ENCODE measurements at places on chromosomes 16 and 17. TPM values are rescaled to one million over a fixed set of nuclear protein-coding genes. Genes with fewer than 3 reads are reported as not detected.

The GP1BA gene
- total RNA-seq, result not detected

The OR3A3 gene
- total RNA-seq, result not detected

The SOX15 gene
- 1.1 TPM for total RNA-seq

The PSKH1 gene
- 22.3 TPM for total RNA-seq

The HOXB6 gene
- total RNA-seq, result not detected

The CRHR1 gene
- total RNA-seq, result not detected

- no peak for DNase-seq
These were observed at the start of gene ZNF469 for GRCh38 chr16:88382491-88383400. ZNF469 (plus strand) TSS chr16:88382959; CDS start chr16:88427471, 44,512 bp downstream.

GRCh38 chr17:50649042-50649908 is 14.6 kb downstream of the ABCC3 start:
- no peak for DNase-seq

GRCh38 chr16:4293181-4293716 is 20.4 kb upstream of the TFAP4 start:
- DNase-seq, result no peak

DNA sequence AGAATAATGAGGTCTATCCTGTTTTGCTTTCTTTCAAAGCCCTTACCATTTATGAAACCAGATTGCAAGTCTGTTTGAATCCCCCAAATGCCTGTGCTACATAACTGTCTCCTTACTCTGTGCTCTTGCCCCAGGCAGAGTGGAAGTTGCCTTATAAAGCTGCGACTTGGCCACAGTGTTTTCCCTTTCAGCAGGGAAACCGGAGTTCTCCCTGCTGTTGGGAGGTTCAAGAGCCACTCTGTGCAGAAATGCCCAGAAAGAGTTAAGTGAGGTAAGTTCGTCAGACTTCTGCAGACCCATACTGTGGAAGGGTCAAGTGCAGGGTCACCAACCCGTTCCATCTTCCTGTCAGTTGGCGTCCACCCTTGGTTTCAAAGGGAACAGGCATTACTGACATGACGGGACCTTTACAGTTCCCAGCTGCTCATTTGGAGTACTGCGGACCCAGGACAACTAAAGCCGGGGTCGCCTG is 508.9 kb downstream of the WWOX start:
- DNase-seq, result no peak

DNA sequence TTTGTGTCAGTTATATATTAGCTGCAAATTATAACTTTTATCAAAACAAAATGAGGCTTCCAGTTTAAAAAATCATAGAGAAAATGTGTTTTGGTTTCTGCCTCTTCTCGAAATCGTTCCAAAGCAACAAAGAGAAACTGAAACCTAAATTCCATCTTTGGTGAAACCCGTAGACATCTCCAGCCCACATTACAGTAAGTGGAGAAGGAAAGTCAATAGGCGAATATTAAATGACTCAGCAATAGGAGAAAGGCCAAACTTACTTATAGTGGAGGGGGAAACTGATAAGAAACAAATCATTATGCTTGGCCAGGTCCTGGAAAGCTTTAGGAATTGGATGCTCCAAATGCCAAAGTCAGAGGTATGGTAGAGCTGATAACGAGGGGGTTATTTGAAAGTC is 103.0 kb upstream of the SHISA6 start:
- DNase-seq, result no peak

- DNase-seq, result no peak
These were observed 1.5 kb downstream of the MFSD6L start for GRCh38 chr17:8797621-8798175.

DNA sequence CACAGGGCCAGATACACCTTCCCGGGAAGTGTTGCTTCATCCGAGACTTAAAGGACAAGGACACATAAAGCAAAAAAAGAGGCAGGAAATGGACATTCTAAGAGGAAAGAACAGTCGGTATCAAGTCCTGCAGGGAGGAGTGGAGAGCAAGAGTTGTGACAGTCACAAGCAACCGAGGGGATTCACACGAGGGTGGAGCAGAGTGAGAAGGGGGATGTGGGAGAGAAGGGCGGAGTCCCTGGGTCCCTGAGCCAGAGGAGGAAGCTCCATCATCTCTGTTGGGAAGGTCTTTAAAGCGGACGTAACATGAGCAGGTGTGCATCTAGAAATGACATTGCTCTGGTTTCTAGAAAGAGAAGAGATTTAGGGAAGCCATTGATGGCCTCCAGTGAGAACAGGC is 47.1 kb downstream of the AIPL1 start:
- DNase-seq, result no peak

- no peak for DNase-seq
These were observed 219.4 kb downstream of the TANC2 start for GRCh38 chr17:63185420-63185819.

- no peak for DNase-seq
These were observed 104.5 kb downstream of the PARN start for GRCh38 chr16:14525596-14525995.

GRCh38 chr17:208429-208828 is 27.0 kb upstream of the DOC2B start:
- DNase-seq, result no peak

DNA sequence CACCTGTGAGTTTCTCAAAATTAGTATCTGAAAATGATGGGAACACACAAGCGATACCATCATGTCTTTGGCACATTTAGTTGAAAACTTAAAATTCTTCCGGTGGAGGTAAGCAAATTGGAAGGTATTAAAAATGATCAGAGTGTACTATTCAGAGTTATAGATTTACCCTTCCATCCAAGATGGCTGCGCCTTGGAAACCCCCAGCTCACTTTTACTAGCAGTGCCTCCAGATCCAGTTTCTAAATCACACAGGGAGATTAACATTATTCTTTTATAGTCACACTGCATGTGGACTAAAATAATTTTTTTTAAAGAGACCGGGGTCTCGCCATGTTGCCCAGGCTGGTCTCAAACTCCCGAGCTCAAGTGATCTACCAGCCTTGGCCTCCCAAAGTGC is 15.0 kb downstream of the PITPNC1 start:
- DNase-seq, result no peak

DNA sequence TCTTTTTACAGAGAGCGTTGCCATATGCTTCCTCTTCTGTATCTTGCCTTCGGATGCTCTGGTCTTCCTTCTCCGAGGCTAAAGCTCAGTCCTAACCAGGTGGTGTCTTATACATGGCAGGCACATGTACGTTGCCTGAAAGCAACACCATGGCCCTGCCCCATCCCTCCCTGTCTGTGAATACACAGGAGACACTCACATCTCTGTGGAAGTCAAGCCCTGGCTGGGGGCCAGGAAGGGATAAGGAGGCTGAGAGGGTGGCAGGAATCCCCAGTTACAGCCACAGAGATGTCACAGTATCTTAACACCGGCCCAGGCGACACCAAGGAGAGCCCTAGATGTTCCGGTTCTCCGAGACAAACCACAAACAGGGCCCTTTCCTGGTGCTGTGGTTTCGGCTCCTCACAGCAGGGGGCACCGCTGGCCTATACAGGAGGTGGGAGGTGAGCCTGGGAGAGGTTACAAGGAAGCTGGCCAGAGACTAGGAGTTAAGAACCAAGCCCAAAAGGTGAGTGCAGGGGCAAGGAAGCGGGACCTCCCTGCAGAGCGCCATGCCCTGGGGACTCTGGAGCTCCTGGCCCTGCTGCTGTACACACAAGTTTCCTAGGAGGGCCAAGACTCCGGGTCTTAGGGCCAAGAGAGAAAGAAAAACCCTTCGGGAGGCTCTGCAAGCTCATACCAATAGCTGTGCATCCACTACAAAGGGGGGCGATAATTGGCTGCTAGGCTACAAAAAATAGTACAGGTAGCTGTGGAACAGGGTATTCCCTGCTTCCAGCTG is 41.7 kb downstream of the SRL start:
- no peak for DNase-seq

DNA sequence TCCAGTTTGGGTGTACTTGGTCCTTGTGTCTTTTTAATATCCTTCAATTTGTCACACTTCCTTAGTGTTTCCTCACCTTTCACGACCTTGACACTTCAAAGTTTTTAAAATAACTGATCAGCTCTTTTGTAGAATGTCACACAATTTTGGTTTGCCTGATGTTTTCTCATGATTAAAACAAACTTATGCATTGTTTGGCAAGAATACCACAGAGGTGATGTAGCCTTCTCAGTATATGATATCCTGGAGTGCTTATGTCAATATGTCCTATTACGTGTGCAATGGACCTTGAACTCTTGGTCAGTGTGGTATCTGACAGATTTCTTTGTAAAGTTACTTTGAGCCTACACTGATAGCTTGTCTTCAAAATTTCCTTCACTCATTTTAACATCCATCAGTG is 297.4 kb downstream of the CNTNAP4 start:
- no peak for DNase-seq

- no peak for DNase-seq
These were observed 45.5 kb upstream of the STH start for GRCh38 chr17:45953561-45953960.

DNA sequence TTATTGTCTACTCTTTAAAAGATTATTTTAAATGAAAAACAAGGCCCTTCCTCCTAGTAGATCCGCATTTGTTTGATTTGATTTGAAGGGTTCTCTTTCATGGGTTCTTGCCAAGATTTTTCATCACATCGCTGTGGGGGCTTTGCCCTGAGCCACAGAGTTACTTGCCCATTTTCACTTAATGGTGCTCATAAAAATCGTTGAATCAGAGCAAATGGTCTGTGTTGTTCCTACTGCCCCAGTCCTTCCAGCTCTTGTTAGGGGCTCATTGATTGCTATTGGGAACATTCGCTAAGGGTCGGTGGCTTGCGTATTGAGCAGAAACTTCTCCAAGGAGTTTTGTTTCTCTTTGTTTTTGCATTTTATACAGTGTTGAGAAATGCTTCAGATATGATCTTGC is 1023.4 kb upstream of the CDH8 start:
- no peak for DNase-seq
